Frontal cortex (tissue), 4 donors: ENCODE measurements at places on chromosomes 16 and 17. TPM values are rescaled to one million over a fixed set of nuclear protein-coding genes. Genes with fewer than 3 reads are reported as not detected.

Gene SLC52A1
- not detected for total RNA-seq

Gene TNFRSF13B
- not detected for total RNA-seq

Gene CCDC43
- total RNA-seq = 43.6 TPM

Gene PNMT
- total RNA-seq = 3.7 TPM

Gene TXNL4B
- 10.2 TPM for total RNA-seq

Gene MYH2
- total RNA-seq = not detected

Gene IL34
- 1.6 TPM for total RNA-seq

Gene GCGR
- total RNA-seq = not detected

Gene C17orf100
- 2.9 TPM for total RNA-seq

Gene ABCC11
- total RNA-seq = 0.41 TPM

Gene TIMP2
- total RNA-seq = 33.8 TPM

Gene FBXL16
- total RNA-seq = 4.5 TPM

Gene SDR42E2
- total RNA-seq = not detected

Gene ACSM2A
- total RNA-seq = not detected

Gene TMIGD1
- not detected for total RNA-seq

Gene FAM20A
- total RNA-seq = 2.4 TPM

Gene NR1D1
- under 0.01 TPM for total RNA-seq

Gene WNT9B
- total RNA-seq = not detected

Gene HCRT
- total RNA-seq = 0.41 TPM

Gene HES7
- 1.2 TPM for total RNA-seq

Gene CNGB1
- 1.2 TPM for total RNA-seq

Gene PMFBP1
- total RNA-seq = 0.41 TPM

Gene KRT32
- not detected for total RNA-seq

Gene KRTAP17-1
- total RNA-seq = not detected

Gene C16orf92
- total RNA-seq = not detected

Gene SBK1
- 13.9 TPM for total RNA-seq

Gene ZNRF1
- total RNA-seq = 19.2 TPM

Gene CD300A
- 2.4 TPM for total RNA-seq

Gene IL17C
- not detected for total RNA-seq

Gene OR4D1
- under 0.01 TPM for total RNA-seq

Gene ANKRD40
- total RNA-seq = 28.9 TPM

Gene RPTOR
- 12.2 TPM for total RNA-seq

Gene HSD11B2
- 0.41 TPM for total RNA-seq

Gene TMC7
- 3.3 TPM for total RNA-seq

Gene SYNGR3
- 71.3 TPM for total RNA-seq

Gene ETV4
- total RNA-seq = 0.41 TPM

Gene GLTPD2
- total RNA-seq = not detected

Gene SLC13A2
- not detected for total RNA-seq

Gene FOXN1
- total RNA-seq = not detected

Gene SLC6A4
- total RNA-seq = 1.2 TPM

Gene TMEM114
- not detected for total RNA-seq

Gene ARL5C
- total RNA-seq = not detected

Gene ADAD2
- not detected for total RNA-seq

Gene PLCD3
- 0.82 TPM for total RNA-seq

Gene CSH2
- total RNA-seq = not detected

Gene OTOP3
- total RNA-seq = not detected

Gene SMIM22
- not detected for total RNA-seq

Gene KAT2A
- total RNA-seq = 10.2 TPM

Gene CYGB
- 3.3 TPM for total RNA-seq

Gene PTX4
- total RNA-seq = not detected

Gene CBFA2T3
- total RNA-seq = 0.82 TPM

Gene CES5A
- 0.41 TPM for total RNA-seq

Gene TAT
- not detected for total RNA-seq

Gene KRT39
- total RNA-seq = not detected

Gene CD300LB
- not detected for total RNA-seq
